DMS79 treated with DMSO at 0.1 percent for 48 hours (cell line): ENCODE measurements at places on chromosomes 2 and 18.

GRCh38 chr2:120220756-120221155 lies 2.4 kb downstream of the TMEM185B start:
- DNase-seq = no peak

DNA sequence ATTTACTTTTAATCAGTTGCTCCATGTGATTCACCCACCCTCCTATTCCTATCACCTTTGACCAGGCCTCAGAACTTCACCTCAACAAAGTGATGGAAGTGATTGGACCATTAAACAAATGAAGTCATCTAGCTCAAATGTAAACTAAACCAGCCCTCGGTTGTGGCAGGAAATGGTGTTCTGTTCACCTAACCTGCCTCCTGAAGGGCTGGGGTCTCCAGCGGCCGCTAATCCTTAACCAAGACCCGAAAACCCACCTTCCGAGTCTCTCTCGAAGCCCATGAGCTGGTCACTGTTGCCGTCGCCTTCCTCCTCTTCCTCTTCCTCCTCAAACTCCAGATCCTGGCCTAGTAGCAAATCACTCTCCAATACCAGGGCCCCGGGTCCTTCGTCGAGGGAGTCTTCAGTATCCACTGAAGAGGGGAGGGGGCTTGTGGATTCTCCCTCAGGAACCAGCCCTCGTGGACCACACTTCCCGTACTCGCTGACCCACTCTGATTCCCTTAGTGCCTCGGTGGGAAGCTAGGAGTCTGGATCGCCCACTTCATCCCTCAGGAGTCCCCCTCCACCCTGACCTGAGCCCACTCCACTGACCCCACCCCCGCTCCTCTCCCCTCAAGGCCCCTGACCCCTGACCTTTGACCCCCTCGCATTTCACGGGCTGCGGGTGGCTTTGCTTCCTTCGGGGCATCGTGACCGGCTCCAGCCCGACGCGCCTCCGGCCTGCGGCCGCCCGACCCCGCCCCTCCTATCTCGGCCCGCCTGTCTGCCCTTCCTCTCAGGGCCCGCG lies 503 bp downstream of the ZNF513 start:
- DNase-seq = peak; percentile 8

- DNase-seq = no peak
These were observed 131.3 kb upstream of the CBLN2 start for GRCh38 chr18:72675394-72675793.

DNA sequence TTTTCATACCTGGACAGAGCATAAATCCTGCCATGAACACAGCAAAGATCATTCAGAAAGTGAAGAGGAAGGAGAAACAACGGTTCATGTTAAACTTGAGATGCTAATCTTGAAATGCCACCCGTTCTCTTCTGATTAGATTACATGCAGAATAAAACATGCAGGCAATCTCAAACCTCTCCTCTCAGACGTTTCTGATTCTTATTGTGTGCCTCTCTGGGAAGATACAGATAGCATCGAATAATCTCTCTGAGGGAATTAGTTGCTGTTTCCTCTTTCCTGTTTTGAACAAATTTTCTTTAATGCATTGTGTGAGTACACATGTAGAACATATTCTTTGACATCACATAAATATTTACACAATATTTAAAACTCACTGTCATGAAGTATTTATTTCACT lies 313.4 kb downstream of the PRKCE start:
- DNase-seq = no peak

- DNase-seq = no peak
These were observed 46.7 kb upstream of the LRRTM1 start for GRCh38 chr2:80351231-80351630.

- DNase-seq = no peak
These were observed 84.0 kb downstream of the RTN4 start for GRCh38 chr2:54966165-54966832.

DNA sequence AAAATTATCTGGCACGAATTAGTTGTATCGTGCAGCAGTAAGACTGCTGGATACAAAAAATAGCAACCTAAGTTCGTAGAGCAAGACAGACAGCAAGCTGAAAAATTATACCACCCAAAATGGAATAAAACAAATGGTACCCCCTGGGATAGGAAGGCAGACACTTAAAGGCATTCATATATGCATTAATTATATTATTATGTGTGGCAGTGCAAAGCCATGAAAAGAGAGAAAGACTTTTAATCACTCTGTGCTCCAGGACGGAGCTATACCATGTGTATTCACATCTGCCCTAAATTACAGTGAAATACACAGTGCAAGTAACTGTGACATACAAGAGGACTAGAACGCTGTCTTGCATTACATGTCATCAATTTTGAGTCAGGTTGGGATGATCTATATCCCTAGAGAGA lies 235.9 kb downstream of the GULP1 start:
- no peak for DNase-seq

- no peak for DNase-seq
These were observed 14.0 kb downstream of the TMEM247 start for GRCh38 chr2:46493241-46493970.

GRCh38 chr2:207311316-207312005 lies 145.7 kb upstream of the KLF7 start:
- no peak for DNase-seq

GRCh38 chr2:1544478-1545069 lies 131.3 kb downstream of the TPO start:
- DNase-seq = no peak

GRCh38 chr2:157414050-157414449 lies 29.8 kb downstream of the CYTIP start:
- DNase-seq = no peak

DNA sequence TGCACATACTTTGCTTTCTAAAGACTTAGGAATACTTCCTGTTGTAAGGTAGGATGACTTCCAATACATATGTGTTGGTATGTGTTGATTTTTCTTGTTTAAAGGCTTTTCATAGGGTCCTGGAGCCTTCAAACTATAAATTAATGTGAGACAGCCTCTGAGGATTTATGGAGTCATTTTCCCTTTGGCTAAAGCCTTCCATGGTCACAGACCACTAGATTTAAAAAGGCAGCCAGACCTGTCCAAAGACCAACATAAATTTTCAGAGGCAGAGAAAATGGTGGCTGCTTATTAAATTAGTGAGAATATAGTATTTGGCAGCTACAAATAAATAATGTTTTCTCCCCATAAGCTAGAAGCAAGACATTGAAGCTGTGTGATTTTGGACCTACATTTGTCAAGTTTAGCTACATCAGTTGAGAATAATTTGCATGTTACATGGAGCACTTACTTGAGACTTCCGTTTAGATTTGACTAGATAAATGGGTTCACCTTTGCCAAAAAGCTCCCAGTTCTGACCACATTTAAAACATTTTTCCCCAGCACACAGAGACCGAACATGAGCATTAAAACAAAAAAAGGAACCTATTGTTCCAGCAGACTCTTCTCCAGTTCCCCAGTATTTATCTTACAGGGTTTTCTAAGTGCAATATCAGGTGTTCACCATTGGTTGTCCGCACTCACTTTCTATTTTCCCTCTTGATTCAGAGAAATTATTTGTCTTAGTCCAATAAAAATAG lies 402.9 kb downstream of the PARD3B start:
- DNase-seq = no peak

GRCh38 chr2:144946263-144946662 lies 426.3 kb upstream of the ZEB2 start:
- no peak for DNase-seq

DNA sequence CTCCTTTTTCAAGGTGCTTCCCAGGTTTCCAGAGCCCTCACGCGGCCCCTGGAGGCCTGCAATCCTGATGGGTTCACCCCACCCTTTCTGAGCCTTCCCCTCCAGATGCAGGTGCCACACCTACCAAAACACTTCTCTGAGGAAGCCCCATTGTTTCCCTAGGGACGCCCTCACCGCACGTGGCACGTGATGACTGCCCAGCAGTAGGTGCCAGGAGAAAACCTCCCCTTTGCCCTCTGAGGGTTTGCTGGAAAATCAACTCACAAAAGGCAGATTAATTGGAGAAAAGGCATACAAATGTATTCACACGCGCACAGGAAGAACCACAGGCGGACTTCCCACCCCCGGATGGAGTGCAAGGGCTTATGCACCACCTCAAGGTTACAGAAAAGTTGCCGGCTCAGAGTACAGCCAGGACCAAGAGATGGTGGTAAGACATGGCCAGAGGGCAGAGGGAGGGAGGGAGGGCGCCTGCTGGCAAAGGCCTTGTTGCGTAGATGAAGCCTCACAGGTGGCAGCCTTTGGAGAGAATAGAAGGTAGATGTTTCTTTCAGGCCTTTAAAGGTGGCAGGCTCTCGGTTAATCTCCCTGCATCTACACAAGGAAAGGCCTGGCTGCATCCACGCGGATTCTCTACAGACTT lies 269.4 kb upstream of the RAB6C start:
- no peak for DNase-seq

DNA sequence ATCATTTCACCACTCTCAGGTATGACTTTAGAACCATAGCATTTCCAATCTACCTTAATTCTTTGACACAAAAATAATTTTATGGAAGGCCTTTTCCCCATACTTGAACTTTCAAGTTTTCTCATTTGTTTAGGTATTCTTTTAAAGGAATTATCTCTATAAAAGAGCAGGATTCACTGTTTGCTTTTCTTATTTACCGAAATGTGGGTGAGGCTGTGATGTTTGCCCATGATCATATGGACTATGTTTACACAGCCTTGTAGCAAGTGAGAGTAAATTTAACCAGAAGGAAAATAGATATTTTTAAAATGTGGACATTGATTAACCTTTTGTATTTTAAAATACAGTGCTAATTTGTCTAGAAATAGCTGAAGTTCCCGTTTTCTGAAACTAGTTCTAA lies 26.3 kb downstream of the CAB39 start:
- no peak for DNase-seq

DNA sequence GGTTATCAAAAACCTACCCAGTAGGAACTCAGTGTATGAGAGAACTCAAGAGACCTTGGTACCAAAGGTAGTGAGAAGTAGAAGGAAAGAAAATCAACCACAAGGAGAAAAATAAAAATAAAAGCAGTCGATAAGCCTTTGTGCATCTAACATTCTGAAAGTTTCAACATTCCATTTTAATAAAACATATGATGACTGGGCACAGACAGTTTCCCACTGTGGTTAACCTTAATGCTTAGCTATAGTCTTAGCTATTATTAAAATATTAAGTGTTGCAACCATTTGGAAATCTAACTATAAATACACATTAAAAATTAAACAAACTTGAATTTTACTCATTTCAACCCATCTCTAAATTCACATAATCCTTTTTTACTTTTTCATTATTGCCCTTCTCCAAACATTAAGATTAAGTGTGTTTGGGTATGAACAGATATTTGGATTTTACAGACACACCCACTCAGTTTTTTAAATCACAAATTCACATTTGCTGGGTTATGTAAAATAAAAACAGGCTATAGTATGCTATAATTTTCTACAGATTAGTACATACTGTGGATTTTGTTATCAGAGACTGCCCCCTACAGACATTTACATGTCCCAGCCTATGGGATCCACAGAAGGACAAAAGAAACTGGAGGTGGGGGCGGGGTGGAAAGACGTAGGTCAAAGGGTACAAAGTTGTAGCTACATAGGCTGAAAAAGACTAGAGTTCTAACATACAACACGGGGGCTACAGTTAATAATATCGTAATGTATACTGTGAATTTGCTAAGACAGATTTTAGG lies 32.8 kb downstream of the SRBD1 start:
- DNase-seq = no peak

DNA sequence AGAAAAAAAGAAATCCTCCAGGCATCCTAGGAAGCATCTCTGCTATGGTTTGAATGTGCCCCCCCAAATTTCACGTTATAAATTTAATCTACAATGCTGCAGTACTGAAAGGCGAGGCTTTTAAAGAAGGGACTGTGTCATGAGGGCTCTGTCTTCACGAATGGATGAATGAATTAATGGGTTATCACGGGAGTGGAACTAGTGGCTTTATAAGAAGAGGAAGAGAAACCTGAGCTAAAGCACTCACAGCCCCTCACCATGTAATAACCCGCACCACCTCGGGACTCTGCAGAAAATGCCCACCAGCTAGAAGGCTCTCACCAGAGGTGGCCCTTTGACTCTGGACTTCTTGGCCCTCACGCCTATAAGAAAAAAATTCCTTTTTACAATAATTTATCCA lies 27.6 kb downstream of the RNU4ATAC start:
- no peak for DNase-seq

GRCh38 chr18:10252952-10253705 lies 201.3 kb upstream of the APCDD1 start:
- no peak for DNase-seq

- DNase-seq = no peak
These were observed 3.7 kb upstream of the SIX3 start for GRCh38 chr2:44937688-44938240.

GRCh38 chr2:96813656-96814055 lies 2.4 kb upstream of the CNNM3 start:
- no peak for DNase-seq

- DNase-seq = no peak
These were observed 33.2 kb downstream of the HS6ST1 start for GRCh38 chr2:128285329-128285931.

- DNase-seq = no peak
These were observed 621.1 kb downstream of the BCL11A start for GRCh38 chr2:59932341-59932740.

- DNase-seq = no peak
These were observed 10.8 kb upstream of the ARHGEF4 start for GRCh38 chr2:130825966-130826253.

GRCh38 chr2:240597419-240598181 lies 11.1 kb downstream of the CAPN10 start:
- DNase-seq = no peak

GRCh38 chr2:137942833-137943677 lies 21.2 kb upstream of the HNMT start:
- DNase-seq = no peak

DNA sequence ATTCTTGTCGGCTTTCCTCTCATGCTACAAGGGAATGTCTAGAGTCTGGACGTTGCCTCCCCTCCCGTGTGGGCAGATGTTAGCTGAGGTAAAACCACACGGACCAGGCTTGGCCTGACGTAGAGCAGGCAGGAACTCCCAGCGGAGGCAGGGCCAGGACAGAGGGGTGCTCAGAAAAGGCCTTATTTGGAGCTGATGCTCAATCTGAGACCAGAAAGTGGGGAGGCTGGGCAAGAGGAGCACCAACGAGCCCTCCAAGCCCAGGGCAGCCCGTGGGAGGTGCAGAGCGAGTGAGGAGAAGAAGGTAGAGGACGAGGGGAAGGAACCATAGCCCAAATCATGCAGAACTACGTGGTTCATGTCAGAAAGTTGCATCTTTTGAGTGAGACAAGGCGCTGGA lies 9.0 kb downstream of the TEX51 start:
- DNase-seq = no peak

DNA sequence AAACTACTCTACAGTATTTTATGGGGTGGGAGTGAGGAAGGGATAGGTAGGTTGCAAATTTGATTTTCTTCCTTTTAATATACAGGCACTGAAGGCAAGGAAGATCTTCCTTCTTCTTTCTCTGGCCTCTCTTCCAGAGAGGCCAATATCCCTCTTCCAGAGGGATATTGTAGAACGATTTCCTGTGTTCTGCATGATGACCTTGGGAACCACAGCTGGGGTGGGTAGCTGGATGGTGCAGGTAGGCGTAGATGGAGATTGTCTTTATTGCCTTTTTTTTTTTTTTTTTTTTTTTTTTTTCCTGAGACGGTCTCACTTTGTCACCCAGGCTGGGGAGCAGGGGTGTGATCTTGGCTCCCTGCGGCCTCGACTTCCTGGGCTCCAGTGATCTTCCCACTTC lies 49.4 kb downstream of the GATA6 start:
- no peak for DNase-seq

- DNase-seq = no peak
These were observed 658.7 kb downstream of the CNTNAP5 start for GRCh38 chr2:124683536-124684428.

- no peak for DNase-seq
These were observed 2.3 kb downstream of the SFXN5 start for GRCh38 chr2:73069041-73069854.

GRCh38 chr2:214492608-214493007 lies 81.8 kb downstream of the VWC2L start:
- no peak for DNase-seq
